NCI-H2081 (cell line): ENCODE measurements at places on chromosomes 5 and 9.

GRCh38 chr9:16571127-16571802 is 299.2 kb downstream of the BNC2 start:
- no peak for DNase-seq

GRCh38 chr9:126169736-126170135 is 156.9 kb upstream of the MVB12B start:
- no peak for DNase-seq

DNA sequence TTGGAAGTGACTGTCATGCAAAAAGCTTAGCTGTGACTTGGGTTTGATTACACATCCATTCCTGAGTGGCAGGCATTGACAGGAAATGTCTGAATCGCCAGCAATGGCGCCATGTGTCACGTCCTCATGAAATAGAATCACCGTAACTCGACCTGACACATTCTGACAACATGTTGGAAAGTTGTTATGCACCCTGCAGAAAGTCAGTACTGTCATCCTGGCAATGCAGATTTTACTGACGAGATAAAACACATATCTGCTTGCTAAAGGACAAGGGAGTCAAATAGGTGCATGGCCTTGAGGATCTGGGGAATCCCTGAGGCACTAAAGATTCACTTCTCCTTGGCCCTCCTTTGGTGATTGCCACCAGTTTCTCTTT is 344.2 kb downstream of the SPATA31D1 start:
- no peak for DNase-seq

- DNase-seq: no peak
Measured at GRCh38 chr5:15021266-15022046, 149.9 kb upstream of the ANKH start.

DNA sequence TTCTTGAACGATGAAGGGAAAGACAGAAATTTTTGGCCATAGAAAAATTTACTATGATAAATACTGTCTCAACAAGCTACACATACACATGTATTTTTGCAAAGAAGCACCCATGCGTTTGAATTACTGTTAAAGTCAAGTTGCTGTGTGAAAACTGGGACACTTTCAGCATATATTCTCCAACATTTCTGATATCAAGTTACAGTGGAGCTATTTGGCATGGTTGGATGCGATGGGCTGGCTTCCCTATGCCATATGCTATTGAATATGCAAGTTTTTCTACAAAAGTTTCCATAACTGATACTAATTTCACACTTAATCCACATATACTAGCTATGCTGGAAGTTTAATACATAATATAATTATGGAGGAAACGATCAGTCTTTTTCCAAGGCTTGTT is 381.4 kb downstream of the CTNND2 start:
- no peak for DNase-seq

GRCh38 chr9:121743441-121744001 is 92.1 kb downstream of the DAB2IP start:
- DNase-seq: peak; percentile 26

- DNase-seq: no peak
Measured at GRCh38 chr9:110126986-110127864, 80.7 kb downstream of the C9orf152 start.

DNA sequence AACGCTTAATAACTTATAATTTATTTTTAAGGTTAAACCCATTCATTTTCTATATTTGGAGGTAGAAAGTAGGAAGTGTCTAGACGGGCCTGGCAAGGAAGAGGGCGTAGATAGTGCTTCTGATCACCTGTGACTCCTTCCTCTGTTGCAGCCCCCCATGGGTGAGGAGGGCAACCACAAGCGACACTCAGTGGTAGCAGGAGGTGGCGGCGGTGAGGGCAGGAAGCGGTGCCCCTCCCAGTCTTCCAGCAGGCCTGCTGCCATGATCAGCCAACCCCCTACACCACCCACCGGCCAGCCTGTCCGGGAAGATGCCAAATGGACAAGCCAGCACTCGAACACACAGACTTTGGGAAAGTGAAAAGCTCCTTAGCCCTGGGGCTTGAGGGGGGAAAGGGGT is 36.7 kb downstream of the FAXDC2 start:
- no peak for DNase-seq

GRCh38 chr5:159471904-159472303 is 141.6 kb upstream of the IL12B start:
- DNase-seq: no peak

- no peak for DNase-seq
Measured at GRCh38 chr5:69007163-69007562, 86.7 kb upstream of the SLC30A5 start.

GRCh38 chr9:34995670-34996060 is 6.1 kb downstream of the DNAJB5 start:
- no peak for DNase-seq

DNA sequence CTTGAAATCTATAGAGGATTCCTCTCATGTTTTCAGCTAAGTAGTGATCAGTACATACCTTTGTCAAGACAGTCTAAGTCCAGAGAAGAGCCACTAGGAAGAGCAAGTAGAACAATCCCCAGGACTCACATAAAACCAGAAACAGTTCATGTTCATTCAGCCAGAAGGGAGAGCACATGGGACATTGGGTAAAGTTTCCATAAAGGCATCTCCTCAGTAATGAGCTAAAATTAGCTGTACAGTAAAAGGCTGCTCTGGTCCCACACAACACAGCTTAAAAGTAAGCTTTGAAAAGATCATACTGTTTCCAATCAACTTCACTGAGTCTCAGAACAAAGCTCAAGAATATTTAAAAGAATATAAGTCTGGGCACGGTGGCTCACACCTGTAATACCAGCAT is 32.4 kb downstream of the HOMER1 start:
- DNase-seq: no peak

DNA sequence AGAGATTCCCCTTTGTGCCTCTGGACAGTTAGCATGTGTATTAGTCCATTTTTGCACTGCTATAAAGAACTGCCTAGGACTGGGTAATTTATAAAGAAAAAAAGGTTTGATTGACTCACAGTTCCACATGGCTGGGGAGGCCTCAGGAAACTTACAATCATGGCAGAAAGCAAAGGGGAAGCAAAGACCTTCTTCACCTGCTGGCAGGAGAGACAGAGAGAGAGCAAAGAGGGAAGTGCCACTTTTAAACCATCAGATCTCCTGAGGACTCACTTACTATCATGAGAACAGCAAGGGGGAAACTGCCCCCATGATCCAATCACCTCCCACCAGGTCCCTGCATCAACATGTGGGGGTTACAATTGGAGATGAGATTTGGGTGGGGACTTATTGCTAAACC is 6.0 kb downstream of the CFAP90 start:
- no peak for DNase-seq
